Stimulated activated CD4-positive, alpha-beta T cell treated with anti-CD3 and anti-CD28 coated beads, Interleukin-12 subunit alpha, Interleukin-12 subunit beta, amount 100 ng/mL, for 4 hours (primary cell): ENCODE measurements at places on chromosomes 2 and 18.

DNA sequence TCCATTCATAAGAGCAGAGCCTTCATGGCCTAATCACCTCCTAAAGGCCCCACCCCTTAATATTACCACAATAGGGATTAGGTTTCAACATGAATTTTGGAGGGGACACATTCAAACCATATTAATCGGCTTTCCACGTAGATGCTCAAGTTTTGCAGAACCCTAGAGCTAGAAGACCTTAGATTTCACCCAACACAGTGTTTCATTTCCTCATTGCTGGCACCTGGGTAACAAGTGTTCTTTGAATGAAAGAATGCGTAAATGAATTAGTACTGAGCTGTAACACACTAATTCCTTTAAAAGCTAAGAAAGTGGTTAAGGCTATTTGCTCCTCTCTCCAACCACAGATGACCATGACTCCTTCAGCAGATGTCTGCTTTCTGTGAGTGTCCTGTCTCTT is 252.5 kb downstream of the SMAD2 start:
- DNase-seq = no peak

DNA sequence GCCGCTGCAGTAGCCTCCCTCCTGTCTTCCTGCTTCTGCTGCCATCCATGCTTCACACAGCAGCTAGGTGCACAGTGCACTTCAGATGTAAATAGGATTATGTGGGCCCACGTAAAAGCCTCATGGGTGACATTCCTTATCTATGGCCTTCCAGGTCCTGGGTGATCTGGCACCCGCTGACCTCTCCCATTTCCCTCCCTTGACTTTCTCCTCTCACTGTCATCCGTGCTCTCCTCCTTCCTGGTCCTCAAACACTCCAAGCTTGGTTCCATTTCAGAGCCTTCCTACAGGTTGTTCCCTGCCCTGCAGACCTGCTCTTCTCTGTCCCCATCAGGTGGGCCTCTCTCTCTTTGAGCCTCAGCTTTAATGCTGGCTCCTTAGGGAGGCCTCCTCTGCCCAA is 4.0 kb upstream of the SMYD5 start:
- DNase-seq = no peak

GRCh38 chr2:241310917-241311566 is 4.4 kb downstream of the HDLBP start:
- DNase-seq = no peak

DNA sequence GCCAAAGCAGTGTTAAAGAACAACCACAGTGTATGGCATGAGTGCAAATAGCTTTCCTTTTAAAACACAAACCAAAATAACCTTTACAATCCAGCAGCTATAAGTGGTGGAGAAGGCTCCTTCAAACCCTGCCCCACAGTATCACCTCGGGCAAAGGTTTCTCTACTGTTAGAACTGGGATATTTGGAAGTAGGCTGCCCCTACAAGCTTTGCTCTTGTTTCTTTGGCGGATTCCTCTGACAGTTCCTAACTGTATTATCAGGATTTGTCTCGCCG is 214.8 kb downstream of the ZNF521 start:
- DNase-seq = no peak

DNA sequence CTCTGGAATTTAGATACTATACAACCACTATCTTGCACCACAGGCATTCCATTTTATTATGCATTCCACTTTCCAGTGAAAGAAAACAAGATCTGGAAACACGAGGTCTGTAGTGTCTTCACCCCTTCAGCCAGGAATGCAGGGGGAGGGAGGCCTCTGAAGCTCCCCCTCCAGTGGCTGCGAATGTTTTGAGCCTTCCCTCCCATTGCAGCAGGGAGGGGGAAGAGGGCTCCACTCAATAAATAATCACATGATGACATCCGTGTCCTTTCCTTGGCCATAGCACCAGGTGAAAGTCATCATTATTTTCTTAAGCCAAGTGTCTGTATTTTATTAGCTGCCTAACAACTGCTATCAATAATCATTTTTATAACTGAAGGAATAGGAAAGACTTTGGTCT is 38.6 kb downstream of the ALPK2 start:
- no peak for DNase-seq

DNA sequence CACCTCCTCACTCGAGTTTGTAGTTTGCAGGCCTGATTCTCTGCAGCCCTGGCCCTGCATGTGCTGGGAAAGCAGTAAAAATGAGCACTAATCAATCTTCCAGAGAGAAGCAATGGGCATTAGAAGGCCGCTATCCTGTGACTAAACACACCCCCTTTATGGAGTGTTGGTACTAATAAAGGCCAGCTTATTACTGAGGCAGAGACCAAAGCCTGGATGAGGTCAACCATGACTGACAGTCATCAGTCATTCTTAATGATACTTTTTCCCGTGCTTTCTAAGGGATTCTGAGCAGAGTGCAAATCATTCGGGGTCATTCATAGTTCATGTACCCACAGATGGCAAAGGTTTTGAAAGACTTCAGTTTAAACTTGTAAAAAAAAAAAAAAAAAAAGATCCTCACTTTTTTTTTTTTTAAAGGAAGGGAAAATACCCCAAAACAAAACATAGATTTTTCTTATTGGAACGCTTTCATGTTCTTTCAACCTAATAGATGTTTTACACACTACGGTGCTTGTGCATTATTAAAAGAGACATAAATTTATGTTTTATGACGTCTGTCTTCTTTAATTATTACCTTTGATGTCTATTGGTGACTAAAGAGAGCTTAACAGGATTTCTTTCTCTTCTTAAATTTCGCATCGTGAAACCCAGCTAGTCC is 13.2 kb downstream of the TSHZ1 start:
- DNase-seq = no peak

DNA sequence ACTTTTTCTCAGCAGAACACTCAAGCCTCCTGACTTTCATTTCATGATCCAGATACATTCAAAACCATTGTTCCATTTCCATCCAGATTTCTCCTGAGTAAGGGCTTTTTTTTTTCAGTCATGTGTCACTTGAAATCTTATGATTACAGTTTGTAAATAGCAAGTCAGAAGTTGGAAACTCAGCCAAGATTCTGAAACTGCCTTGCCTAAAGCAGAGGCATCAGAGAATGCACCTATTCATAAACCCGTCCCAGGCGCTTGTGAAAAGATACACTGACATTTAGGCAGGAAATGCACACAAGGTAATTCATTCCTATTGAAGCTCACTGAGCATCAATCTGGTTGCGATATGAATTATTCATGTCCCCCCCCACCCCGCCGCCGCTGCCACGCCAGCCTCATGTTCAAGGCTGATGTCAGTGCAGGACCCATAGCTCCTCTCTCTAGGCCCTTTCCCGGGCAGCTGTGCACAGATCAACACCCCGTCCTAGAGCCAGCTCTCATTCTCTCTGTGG is 30.4 kb upstream of the MGAT4A start:
- DNase-seq = peak; percentile 66

GRCh38 chr2:128399690-128400291 is 81.1 kb upstream of the HS6ST1 start:
- no peak for DNase-seq
